Activated T-cell treated with anti-CD3 and anti-CD28 coated beads, Interleukin-2, amount 50 U/mL, for 72 hours (primary cell): ENCODE measurements at places on chromosomes 11 and 22. TPM values are rescaled to one million over a fixed set of nuclear protein-coding genes. Genes with fewer than 3 reads are reported as not detected.

The FAU gene
- 1,164 TPM for total RNA-seq

GRCh38 chr11:38498721-38499120, 1900.7 kb upstream of the RAG2 start:
- no peak for DNase-seq

- DNase-seq = peak; percentile 3
Measured at GRCh38 chr11:81497202-81497804, 1236.4 kb downstream of the FAM181B start.

DNA sequence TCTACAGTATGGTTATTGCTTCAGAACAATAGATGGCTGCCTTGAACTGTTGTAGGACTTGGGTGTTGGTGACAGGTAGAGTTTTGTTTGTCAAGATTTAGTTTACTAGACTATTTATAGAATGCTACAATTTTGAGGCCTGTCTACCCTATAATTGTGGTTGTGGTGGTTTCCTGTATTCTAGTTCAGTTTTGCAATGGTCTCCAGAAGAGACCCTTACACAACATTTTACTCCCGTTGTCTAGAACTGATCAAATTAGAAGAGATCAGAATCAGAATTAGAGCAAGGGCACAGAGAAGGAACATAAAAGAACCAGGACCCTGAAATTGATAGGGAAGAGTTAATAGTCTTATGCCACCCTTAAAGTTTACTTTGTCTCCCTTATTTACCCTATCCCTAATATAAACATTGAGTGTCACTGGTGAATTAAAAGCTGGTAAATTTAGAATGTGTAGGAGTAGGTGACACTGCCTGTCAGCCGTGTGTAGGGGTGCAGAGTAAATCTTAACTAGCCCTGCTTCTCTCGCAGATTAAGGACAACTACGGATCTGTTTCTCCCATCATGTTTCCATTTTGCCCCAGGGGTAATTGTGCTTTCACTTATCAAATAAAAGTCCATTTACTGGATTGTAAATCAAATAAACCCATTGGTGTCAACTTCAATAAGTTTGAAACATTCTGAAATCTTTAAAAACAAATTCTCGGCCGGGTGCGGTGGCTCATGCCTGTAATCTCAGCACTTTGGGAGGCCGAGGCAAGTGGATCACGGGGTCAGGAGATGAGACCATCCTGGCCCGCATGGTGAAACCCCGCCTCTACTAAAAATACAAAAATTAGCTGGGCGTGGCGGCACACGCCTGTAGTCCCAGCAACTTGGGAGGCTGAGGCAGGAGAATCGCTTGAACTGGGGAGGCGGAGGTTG, 10.9 kb upstream of the PHLDB1 start:
- no peak for DNase-seq

- no peak for DNase-seq
Measured at GRCh38 chr11:68773521-68774193, 22.3 kb upstream of the TESMIN start.
